GM23248 (cell line): ENCODE measurements at places on chromosomes 6 and 20. TPM values are rescaled to one million over a fixed set of nuclear protein-coding genes. Genes with fewer than 3 reads are reported as not detected.
A peak's percentile ranks its signal among the peaks of the same experiment; 100 is the strongest.

DNA sequence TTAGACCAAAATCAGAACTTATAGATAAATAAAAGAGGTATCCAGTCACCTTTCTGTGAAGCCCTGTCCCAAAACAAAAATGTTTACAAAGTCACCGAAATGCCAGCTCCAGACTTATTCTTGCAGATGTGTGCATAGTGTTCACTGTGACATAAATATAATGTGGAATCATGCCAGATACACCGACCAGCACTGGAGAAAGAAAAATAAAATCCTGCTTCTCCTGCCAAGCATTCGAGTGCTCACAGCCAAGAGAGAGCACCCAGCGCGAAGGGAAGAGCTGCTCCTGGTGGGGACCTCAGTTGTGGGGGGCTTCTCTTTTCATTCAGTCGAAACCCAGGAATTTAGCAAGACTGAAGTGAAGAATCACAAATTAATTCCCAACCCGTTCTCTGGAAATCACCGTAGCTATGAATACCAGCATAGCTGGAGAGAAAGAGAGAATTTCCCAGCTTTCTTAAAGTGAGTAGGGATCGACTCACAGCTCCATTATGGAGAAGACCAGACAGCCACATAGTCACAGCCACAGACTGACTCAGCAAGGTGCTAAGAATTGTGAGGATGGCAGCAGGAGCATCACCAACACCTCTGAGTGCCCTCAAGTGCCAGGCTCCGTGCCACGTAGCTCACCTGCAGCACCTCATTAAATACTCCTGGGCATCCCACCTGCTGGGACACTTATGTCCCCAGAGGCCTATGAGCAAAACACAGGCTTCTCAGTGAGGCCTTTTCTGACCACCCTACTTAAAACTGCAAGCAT, 33.2 kb downstream of the BFSP1 start:
- peak; percentile 77 for DNase-seq
- H3K4me1 ChIP-seq: peaks cover 11% of the 10 kb centered on the region
- H3K4me3 ChIP-seq: no peak overlapping the region
- no peaks in the 10 kb centered on the region; the same call in 1 of the 2 replicates for H3K27me3 ChIP-seq

TBXT gene
- not detected in 2 replicates for total RNA-seq

GRCh38 chr6:146851837-146852236, 253.1 kb downstream of the ADGB start:
- H3K4me1 ChIP-seq: peaks cover 34% of the 10 kb centered on the region
- no peak overlapping the region for H3K4me3 ChIP-seq
- H3K27ac ChIP-seq: peak overlapping the region; percentile 53
- H3K27me3 ChIP-seq: no peaks in the 10 kb centered on the region
- peak; percentile 94 for DNase-seq

- no peaks in the 10 kb centered on the region for H3K4me1 ChIP-seq
- no peaks in the 10 kb centered on the region for H3K27me3 ChIP-seq
- no peak overlapping the region for H3K4me3 ChIP-seq
- DNase-seq: no peak
- H3K27ac ChIP-seq: no peak overlapping the region
Measured at GRCh38 chr6:166851911-166852310, 104.4 kb downstream of the RNASET2 start.

GRCh38 chr6:35919085-35919826, 1.6 kb downstream of the SRPK1 start:
- DNase-seq: peak; percentile 60
- H3K27ac ChIP-seq: peak overlapping the region; percentile 46
- H3K4me1 ChIP-seq: peaks cover 24% of the 10 kb centered on the region
- H3K27me3 ChIP-seq: no peaks in the 10 kb centered on the region

- peaks cover 11% of the 10 kb centered on the region; the same call in 1 of the 2 replicates for H3K4me1 ChIP-seq
- H3K4me3 ChIP-seq: no peak overlapping the region
- H3K27me3 ChIP-seq: no peaks in the 10 kb centered on the region
- H3K36me3 ChIP-seq: no peaks in the 10 kb centered on the region
- H3K27ac ChIP-seq: no peak overlapping the region
- no peak for DNase-seq
Measured at GRCh38 chr6:139627091-139627490, 252.6 kb upstream of the CITED2 start.

- H3K27me3 ChIP-seq: no peaks in the 10 kb centered on the region
- peaks cover 18% of the 10 kb centered on the region for H3K4me1 ChIP-seq
- H3K27ac ChIP-seq: no peak within 1 kb of the TSS
- DNase-seq: peak; percentile 54
Measured at GRCh38 chr6:142301651-142302391, at the start of gene ADGRG6. Gene ADGRG6 (plus strand): TSS chr6:142302007. CDS start chr6:142302330, 323 bp downstream.

DNA sequence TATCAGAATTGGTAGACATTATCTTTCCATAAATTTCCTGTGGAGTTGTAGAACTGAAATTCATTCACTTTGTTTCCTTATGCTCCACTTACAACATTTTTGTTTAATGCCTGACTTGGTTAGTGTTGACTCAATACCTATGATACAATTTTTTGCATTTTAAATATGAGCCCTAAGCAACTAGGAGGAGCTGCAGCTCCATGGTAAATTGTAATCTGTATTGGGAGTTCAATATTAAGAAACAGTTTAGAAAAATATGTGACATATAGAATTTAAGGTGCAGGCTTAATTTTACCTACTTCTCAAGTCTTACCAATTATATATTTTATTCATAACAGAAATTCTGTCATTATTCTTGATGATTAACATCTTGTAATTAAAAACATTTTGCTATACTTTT, 868.3 kb downstream of the EYS start:
- no peak overlapping the region for H3K27ac ChIP-seq
- H3K36me3 ChIP-seq: no peaks in the 10 kb centered on the region
- DNase-seq: no peak

DNA sequence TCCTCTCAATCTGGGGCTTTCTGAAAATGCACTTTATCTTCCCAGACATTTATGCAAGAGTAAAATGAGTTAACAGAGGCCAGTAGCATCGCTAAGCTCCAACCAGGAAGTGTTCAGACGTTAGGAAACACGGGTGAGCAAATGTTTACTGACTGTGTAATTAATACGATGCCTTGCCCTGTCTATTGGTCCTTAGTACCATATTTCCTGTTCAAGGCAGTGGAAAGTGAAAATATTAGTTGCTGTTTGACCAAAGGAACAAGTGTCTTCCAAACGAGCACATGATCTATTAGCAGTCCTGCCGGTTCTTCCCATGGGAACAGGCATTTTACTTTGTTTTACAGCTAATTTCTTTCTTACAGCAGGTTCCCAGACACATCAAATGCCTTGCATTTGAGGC, 311.1 kb upstream of the JAG1 start:
- H3K27ac ChIP-seq: no peak overlapping the region
- no peaks in the 10 kb centered on the region for H3K36me3 ChIP-seq
- H3K4me3 ChIP-seq: no peak overlapping the region
- DNase-seq: no peak

- H3K27me3 ChIP-seq: no peaks in the 10 kb centered on the region
- no peak overlapping the region for H3K4me3 ChIP-seq
- peaks cover 38% of the 10 kb centered on the region; the same call in 1 of the 2 replicates for H3K36me3 ChIP-seq
- no peak overlapping the region for H3K27ac ChIP-seq
- no peak for DNase-seq
Measured at GRCh38 chr6:149728499-149729234, 10.8 kb upstream of the LATS1 start.

DNA sequence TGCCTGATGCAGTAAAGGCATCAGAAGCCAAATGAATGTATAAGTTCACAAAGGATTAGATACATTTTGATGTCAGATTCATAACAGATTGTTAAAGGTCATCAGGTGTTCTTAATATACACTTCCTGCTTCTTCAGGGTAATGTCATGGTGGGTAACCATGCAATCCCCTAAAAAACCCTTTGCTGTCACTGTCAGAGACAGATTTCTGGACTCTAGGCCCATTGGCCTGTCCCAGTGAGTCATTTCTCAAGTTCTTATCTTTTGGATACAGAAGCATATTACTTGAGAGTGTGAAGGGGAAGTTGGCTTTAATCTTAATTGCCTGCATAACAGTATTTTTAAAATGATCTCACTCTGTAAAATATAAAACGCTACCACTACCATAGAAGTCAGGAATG, 895.6 kb upstream of the MAP3K7 start:
- H3K36me3 ChIP-seq: no peaks in the 10 kb centered on the region
- H3K27ac ChIP-seq: no peak overlapping the region
- no peaks in the 10 kb centered on the region for H3K27me3 ChIP-seq
- H3K4me3 ChIP-seq: no peak overlapping the region
- H3K4me1 ChIP-seq: no peaks in the 10 kb centered on the region
- no peak for DNase-seq

DNA sequence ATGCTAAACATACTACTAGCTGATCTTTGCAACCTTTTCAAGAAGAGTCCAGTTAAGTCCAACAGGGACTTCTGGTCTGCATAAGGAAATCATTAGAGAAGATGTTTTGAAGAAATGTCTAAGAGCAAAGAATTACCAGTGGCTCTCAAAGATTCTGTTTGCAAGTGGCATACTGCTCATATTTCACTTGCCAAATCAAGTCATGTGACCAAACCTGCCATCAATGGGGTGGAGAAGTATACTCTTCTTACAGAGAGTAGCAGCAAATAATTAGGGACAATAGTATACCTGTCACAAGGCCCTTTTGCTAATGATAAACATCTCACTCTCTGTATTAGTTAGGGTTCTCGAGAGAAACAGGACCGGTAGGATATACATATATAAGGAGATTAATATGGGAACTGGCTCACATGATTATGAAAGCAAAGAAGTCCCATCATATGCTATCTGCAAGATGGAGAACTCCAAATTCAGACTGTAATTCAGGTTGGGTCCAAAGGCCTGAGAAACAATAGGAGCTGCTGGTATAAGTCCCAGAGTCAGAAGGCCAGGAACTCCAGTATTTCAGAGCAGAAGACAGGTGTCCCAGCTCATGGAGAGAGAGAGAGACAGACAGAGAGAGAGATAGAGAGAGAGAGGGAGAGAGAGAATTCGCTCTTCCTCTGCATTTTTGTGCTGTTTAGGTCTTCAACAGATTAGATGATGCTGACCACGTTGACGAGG, 111.5 kb downstream of the LCA5 start:
- H3K4me3 ChIP-seq: no peak overlapping the region
- H3K36me3 ChIP-seq: no peaks in the 10 kb centered on the region
- H3K27me3 ChIP-seq: no peaks in the 10 kb centered on the region
- peaks cover 23% of the 10 kb centered on the region for H3K4me1 ChIP-seq
- DNase-seq: no peak

DNA sequence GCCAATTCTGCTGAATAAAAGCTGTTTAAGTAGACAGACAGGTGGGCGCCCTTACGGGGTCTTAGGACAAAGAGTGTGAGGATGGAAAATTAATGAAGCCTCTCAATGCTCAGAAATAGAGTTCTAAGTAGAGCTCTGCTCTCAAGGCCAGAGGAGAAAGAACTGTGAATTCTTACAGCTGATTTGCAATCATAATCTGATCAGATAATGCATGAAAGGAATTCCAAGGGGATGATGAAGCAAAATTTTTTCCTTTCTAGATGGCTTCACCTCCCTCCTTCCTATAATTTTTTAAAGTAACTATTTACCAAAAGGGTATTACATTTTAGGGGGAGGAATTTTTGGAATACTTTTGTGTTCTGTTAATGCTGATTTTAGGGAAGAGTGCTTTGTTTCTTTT, 308.1 kb upstream of the HS3ST5 start:
- no peak overlapping the region for H3K4me3 ChIP-seq
- H3K36me3 ChIP-seq: no peaks in the 10 kb centered on the region
- no peak overlapping the region for H3K27ac ChIP-seq

GRCh38 chr20:62357187-62357667, 9.9 kb downstream of the LAMA5 start:
- H3K27ac ChIP-seq: no peak overlapping the region
- no peaks in the 10 kb centered on the region for H3K27me3 ChIP-seq

DNA sequence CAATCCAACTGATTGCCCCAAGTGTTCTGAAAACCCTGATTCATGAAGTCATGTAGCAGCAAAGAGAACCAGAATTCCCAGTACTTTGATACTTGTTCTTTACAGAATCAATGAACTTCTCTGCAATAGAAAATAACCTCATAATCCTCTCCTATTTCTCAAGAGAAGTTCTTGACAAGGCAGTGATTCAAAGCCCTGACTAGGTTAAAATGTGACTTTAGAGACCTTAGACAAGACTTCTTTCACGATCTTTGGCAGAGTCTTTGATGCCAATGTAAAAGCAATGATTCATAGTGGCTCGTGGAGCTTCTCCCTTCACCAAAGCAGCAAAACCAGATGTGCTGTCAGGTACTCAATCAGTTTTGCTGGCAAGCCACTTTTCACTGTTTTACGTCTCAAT, 95.2 kb downstream of the CDK19 start:
- no peaks in the 10 kb centered on the region for H3K36me3 ChIP-seq
- no peak overlapping the region for H3K27ac ChIP-seq
- no peak overlapping the region for H3K4me3 ChIP-seq
- DNase-seq: no peak
- no peaks in the 10 kb centered on the region for H3K4me1 ChIP-seq
- no peaks in the 10 kb centered on the region for H3K27me3 ChIP-seq

GRCh38 chr6:130779658-130780033, 47.6 kb upstream of the SMLR1 start:
- H3K4me1 ChIP-seq: peaks cover 30% of the 10 kb centered on the region
- H3K36me3 ChIP-seq: no peaks in the 10 kb centered on the region
- no peaks in the 10 kb centered on the region for H3K27me3 ChIP-seq
- peak overlapping the region; percentile 67 for H3K4me3 ChIP-seq
- peak overlapping the region; percentile 59 for H3K27ac ChIP-seq

DNA sequence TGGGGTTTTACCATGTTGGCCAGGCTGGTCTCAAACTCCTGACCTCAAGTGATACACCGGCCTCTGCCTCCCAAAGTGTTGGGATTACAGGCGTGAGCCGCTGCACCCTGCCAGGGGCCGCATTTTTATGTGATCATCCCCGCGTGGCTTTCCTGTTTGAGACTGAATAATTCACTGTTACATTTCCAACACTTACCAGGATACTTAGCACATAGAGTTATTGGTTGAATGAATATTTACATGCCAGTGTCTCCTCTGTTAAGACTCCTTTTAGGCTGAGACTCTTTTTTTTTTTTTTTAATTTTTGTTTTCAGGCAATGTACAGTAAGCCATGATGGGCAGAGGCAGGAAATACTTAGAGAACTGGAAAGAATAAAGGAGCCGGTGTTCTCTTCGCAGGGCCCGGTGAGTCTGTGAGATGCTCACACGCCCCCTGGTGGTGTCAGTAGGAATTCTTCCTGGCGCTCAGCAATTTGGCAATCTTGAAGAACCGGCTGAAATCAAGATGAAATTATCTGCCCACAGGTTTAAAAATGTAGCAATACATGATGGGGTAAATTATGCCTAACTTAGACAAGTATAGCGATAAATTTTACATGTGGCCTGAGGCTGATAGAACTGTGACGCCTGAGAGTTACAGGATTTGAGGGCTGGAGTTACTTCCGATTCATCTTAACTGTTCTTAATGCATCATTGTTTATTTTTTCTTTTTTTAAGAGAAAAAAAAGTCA, 7.6 kb upstream of the RNF114 start:
- H3K27me3 ChIP-seq: no peaks in the 10 kb centered on the region
- H3K4me3 ChIP-seq: peak overlapping the region; percentile 6; the same call in 1 of the 2 replicates
- H3K27ac ChIP-seq: peak overlapping the region; percentile 22; the same call in 1 of the 2 replicates
- no peaks in the 10 kb centered on the region for H3K36me3 ChIP-seq
- peak; percentile 89 for DNase-seq
- peaks cover 4% of the 10 kb centered on the region; the same call in 1 of the 2 replicates for H3K4me1 ChIP-seq
